Panc1 (cell line): ENCODE measurements at places on chromosomes 13 and 19. TPM values are rescaled to one million over a fixed set of nuclear protein-coding genes. Genes with fewer than 3 reads are reported as not detected.

DNA sequence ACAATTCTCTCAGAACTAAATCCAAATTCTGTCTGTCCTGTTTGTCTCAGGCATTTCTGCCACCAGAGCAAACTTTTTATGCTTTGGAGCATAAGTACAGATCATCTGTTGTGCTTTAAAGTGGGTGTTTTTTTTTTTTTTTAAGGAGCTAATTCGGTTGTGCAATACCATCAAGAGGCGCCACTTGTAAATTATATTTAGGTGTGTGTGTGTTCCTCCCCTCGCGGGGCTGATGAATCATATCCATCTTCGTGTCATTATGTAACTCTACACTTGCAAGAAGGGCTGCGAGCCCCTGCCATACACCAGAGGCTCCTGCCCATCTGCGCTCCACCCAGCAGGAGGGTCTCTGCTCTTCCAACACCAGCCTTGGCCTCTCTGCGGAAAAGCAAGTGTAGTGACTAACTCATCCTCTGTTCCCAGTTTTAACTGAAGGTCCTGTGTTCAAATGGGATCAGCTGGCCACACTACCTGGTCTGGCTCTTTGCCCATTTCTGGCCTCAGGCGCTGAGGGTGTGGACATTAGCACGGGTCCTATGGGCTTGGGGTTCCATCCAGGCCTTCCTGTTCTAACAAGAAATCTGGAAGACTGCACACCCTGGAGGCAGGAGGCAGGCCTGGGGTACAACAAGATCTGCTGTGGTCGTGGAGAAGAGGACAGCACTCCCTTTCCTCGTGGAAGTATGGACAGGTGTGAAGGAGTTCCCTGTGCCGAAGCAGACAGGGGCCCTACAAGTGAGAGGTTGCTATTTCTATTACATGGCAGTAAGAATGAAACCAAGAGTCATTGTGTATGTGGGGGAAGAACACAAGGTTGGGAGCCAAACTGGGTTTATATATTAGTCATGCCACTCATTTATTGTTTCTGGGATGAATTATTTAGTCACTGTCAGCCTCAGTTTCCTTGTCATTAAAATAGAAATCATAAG, 96.1 kb upstream of the MBNL2 start:
- no peak for DNase-seq

GRCh38 chr13:85313761-85314503, 485.3 kb downstream of the SLITRK6 start:
- DNase-seq = peak; percentile 28

DNA sequence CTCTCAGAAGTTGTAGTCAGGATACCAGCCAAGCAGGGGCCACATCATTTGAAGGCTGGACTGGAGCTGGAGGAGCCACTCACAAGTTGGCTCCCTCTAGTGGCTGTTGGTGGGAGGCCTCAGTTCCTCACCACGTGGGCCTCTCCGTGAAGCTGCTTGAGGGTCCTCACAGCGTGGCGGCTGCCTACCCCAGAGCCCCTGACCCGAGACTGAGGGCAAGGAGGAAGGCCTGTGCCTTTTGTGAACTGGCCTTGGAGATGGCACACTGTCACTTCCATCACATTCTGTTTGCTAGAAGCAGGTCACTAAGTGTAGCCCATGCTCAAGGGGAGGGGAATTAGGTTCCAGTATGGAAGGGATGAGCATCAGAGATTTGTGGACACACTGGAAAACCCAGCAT, 14.6 kb downstream of the GNA11 start:
- DNase-seq = no peak

DNA sequence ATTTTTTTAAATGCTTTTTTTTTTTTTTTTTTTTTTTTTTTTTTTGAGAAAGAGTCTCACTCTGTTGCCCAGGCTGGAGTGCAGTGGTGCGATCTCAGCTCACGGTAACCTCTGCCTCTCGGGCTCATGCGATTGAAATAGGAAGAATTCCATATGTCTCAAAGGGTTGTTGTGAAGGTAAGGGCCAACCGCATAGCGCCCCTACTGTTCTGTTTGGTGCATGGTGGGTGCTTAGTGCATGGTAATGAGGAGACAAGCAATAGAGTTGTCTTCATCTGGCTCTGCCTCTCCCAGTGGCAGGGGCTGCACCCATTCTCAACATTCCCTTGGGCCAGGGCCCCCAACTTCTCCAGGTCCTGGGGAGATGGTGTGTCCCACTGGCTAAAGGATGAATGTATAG, 68.7 kb downstream of the RASL11A start:
- DNase-seq = no peak

GRCh38 chr19:28567834-28568233, 645.1 kb downstream of the UQCRFS1 start:
- no peak for DNase-seq

DNA sequence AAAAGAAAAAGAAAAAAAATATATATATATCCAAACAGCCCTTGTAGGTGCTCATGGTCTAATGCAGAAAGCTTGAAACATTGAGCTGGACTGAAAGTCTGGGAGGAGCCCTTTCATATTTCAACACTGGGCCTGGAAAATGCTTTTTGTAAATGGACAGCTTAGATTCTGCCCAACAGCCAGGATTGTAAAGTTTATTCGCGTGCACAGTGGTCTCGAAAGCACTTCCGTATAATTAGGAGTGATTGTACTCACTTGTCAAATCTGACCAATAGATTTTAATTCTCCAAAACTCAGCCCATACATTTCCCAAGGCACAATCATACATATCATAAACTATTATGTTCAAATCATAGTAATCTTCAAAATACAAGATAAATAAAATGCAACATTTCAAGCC, 260.1 kb downstream of the COL4A1 start:
- no peak for DNase-seq

- DNase-seq = no peak
Measured at GRCh38 chr13:29855009-29855408, 4.6 kb upstream of the UBL3 start.

- no peak for DNase-seq
Measured at GRCh38 chr13:109785892-109786450, 412 bp downstream of the IRS2 start.

DNA sequence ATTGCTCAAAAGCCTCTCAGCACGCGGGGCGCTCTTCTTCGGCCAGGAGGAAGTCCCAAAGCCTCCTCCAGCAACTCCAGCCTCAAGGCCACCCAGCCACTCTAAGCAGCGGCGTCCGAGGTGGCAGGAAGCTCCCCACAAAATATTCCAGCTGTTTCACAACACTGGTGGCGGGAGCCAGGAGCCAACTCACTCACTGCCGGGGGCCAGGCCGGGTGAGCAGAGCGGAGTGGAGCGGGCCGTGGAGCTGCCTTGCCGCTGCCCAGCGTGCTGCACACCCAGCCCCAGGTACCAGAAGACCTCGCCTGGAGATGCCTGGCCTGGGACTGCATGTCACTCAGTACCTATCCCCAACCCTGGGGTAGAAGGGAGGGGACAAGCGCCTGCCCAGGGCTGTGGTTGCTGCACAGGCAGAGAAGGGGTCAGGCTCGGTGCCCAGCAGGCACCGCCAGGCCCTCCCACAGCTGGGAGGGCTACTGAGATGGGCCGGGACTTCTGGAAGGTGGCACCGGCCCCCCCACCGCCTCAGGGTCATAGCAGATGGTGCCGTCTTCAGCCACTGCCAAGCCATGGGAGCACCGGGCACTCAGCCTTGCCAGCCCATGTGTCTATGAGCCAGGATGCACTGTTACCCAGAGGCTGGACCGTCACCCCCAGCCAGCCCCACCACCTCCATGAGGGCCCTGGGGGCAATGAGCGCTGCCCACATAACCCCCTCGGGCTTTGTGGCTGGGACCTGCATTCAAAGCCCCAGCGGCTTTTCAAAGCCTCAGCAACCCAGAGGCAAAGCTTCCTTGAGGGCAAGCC, 59.2 kb downstream of the MLLT1 start:
- DNase-seq = no peak

DNA sequence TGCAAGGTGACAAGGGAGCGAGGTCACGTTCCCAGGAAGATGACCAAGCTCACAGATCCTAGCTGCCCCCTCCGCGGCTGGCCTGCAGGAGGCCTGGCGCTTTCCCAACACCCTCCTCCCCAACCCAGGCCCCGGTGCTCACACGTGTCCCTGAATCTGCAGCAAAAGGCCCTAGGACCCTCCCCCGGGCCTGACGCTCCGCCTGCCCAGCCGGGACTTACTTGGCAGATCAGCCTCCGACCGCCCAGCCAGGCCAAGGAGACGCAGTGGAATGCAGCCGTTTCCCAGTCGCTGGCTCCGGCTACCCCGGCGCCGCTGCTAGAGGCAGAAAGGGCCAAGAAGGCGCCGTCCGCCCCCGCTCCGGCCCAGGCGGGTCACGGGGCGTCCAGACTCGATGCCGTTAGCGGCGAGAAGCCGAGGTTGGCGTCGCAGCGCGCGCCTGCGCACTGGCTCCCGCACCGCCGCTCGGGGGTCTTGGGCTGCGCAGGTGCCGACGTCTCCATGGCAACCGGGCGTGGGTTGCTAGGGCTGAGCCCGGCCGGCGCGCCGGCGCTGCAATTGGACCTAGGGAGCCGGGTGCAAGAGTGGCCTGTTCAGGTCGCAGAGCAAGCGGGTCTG, at the start of gene PNMA8A:
TSS of gene PNMA8A (minus strand) at position 448 of the 618 bp plus-strand sequence. CDS start 528 bp downstream, outside the sequence.
- DNase-seq = no peak

- DNase-seq = no peak
Measured at GRCh38 chr19:28764066-28764465, 448.9 kb downstream of the UQCRFS1 start.

GRCh38 chr19:52896431-52897137, 851 bp downstream of the ZNF320 start:
- DNase-seq = no peak

- DNase-seq = no peak
Measured at GRCh38 chr19:15453906-15454860, 4.4 kb upstream of the WIZ start.

- DNase-seq = no peak
Measured at GRCh38 chr13:58978331-58978730, 1185.4 kb downstream of the DIAPH3 start.

DNA sequence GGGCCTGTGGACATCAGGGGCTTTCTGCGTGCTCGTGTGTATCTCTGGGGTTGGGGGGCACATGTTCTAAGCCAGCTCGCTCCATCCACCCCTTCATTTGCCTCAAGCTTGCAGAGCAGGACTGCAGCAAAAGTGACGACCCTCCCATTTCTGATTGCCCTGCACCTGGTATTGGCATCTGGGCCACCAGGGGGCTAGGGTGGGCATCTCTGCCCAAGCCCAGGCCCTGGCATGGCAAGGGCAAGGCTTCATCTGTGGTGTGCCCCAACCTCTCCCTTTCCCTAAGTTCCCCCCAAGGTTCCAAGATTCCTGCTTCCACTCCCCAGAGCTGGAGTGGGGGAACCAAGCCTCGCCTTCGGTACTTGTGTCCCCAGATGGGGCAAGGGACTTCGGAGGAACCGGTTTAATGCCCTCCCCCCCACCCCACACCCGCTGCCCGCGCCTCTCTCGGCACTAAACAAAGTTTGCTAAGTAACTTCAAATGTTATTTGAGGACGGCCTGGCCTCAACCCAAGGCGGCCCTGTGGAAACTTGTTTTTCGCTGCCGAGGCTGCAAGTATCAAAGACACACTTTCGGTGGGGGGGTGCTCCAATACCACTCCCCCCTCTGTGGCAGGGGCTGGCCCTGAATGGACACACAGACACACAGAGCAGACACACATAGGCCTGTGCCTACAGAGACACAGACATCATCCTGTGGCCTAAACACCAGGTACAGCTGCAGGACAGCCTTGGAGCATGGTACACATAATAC, 12.2 kb downstream of the NFIX start:
- no peak for DNase-seq

GRCh38 chr13:113343692-113343968, 20.3 kb downstream of the GRTP1 start:
- DNase-seq = no peak

DNA sequence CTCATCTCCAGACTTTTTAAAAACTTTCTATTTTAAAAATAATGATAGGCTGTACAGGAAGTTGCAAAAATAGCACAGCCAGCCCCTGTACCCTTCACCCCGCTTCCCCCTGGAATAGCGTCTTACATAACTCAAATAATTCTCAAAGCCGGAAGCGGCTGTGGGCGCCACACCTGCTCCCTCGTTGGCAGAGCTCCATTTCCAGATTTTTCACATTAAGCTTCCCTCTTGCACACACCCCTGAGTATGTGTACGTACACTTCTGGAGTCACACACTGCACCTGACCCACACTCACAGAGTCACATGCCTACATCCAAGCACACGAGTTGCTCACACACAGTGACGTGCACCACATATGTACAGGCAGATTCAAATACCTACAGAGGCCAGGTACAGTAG, 24.9 kb upstream of the DPP9 start:
- no peak for DNase-seq

GRCh38 chr19:664913-665443, 2.0 kb upstream of the RNF126 start:
- DNase-seq = no peak

GRCh38 chr19:48400018-48400742, 6.7 kb downstream of the GRIN2D start:
- DNase-seq = no peak

- no peak for DNase-seq
Measured at GRCh38 chr13:69306766-69307165, 800.9 kb upstream of the ATXN8OS start.

DNA sequence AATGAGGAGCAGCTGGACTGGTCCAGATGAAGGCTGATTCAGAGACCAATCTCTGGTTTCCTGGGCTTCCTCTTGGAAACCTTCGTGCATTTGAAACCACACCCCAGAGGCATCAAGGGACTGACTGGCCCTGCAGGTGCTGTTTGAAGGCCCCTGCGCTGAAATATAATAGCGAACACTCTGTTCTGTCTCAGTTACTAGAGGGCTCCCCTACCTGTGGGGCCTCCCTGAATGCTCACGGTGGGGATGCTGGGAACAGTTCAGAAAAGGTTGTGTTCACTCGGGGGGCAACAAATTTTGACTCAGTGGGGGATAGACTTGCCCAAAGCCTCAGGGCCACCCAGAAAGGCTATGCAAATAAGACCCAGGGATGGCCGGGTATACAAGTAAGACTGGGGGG, 6.4 kb downstream of the CCDC8 start:
- DNase-seq = no peak

The LYPD5 gene
- total RNA-seq = 0.87 TPM

The PDX1 gene
- 3.4 TPM for total RNA-seq

The PRMT1 gene
- 219 TPM for total RNA-seq

The TTYH1 gene
- 0.62 TPM for total RNA-seq

The ZNF208 gene
- not detected for total RNA-seq

The KLF1 gene
- 0.10 TPM for total RNA-seq

The KLK12 gene
- total RNA-seq = not detected

The CEACAM5 gene
- 0.51 TPM for total RNA-seq

The B3GNT3 gene
- 0.67 TPM for total RNA-seq
